Activated CD4-positive, alpha-beta T cell treated with anti-CD3 and anti-CD28 coated beads, Interleukin-2, amount 50 U/mL, for 1 hour (primary cell): ENCODE measurements at places on chromosomes 6 and 20.

DNA sequence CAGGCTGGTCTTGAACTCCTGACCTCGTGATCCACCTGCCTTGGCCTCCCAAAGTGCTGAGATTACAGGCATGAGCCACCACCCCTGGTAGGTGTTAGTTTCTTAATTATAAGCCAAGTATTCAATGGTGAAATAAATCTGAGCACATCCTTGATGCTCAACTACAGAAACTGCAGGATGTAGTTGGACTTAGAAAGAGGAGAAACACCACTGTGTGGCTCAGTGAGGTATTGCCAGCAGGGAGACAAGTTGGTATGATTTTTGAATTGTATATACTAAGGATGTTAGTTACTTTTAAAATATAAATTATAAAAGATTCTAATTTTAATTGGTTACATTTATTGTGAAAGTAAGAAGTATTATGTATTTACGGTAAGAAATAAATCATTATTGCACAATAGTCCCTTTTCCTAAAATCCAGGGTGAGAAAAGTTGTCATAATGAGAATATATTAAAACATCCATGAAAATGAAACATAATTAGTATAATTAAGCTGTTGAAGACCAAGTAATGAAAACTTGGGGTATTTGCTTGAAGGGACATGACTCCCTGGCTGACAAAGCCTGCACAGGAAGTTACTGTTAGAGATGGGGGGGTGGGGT, 17.6 kb downstream of the SLC18B1 start:
- no peak for DNase-seq

DNA sequence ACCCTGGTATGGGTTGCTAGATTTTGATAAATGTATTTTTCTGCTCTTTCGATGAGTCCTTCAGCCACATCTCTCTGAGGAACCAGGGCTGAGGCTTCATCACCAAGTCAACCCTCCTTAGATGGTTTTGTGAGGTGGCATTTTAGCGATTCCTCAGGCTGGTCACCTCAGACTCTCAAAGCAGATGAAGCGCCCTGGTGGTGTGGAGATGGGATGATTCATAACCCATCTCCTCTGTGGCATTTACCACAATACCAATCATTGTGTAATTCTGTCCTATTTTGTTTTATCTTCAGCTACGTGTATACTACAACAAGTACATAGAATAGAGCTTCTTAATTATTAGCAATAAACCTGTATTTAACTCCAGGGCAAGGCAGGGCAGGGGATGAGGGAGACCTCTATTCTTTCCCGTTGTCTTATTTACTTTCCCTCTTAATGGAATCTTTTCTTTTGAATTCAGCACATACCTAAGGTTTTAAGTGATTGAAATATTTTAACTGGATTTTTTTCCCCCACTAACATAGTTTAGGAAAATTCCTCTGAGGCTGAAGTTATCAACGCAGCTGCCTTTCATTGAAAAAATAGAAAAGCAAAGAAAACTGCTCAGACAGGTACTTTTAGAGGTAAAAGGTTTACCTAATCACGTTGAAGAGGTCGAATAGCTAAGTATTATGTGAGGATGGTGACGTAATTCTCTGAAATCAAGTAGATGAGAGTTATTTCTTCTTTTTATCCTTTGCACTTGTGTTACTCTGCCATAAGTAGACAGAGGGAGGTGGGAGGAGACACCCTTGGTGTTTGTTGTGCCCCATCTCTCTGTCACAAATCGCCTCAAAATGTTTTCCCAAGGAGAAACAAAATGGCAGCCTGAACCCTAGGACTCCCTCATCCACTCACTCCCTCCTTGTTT, 57.4 kb upstream of the EDN3 start:
- no peak for DNase-seq

- no peak for DNase-seq
Observed at GRCh38 chr6:120671519-120671918, 662.8 kb downstream of the TBC1D32 start.

GRCh38 chr20:2236256-2236655, 59.5 kb upstream of the TGM3 start:
- no peak for DNase-seq

DNA sequence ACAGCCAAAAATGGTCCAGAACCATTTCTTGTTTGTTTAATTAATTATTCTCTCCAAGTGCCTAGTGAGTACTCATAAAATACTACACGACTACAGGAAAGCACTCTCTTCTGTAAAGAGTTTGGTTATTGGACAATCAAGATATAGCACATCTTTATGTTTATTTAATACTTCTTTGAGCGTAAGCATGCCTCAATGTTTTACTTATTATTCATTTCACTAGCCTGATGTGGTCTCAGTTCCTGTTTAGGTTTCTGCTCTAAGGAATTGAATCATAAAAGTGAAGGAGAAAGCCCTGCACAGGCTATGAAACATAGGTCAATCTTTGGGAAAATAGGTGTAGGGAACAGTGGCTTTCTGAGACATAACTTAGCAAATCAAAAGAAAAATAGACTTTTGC, 45.9 kb upstream of the AIG1 start:
- DNase-seq, result no peak

GRCh38 chr6:149940672-149940982, 1.2 kb upstream of the ULBP2 start:
- DNase-seq, result no peak

DNA sequence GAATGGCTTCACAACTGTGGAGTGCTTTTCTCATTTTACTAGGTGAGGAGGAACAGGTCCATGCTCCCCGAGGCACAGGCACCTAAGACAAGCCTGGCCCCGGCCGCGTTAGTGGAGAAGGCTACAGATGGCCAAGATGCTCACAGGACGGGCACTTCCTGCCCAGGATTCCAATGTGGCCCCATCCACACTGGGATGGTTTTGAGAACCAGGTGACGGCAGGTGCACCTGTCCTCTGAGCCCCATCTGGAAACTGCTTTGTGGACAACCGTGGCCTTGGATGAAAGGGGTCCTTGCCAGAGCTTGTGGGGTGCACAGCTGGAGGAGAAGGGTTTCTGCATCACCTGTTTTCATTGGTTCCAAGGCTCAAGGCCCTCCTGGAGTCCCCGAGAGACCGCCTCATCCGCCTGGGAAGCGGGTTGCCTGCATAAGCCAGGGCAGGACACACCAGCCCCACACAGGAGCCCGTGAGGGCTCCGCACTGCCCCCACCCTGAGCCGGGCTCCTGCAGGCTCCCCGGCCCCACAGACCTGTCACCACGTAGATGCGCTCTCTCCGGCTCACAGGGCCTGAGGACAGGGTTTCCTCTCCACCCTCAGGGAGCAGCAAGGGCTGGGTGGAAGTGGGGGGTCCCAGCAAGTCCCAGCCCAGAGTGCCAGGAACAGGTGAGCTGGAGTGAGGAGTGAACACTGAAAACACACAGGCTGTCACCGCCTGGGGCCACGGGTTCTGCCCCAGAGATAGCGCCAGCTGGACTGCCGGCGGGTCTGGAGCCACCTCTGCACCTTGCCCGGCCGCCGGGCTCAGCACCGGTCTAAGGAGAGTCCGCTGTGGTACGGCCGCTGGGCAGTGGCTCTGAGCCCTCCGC, 18.3 kb downstream of the NTSR1 start:
- no peak for DNase-seq

DNA sequence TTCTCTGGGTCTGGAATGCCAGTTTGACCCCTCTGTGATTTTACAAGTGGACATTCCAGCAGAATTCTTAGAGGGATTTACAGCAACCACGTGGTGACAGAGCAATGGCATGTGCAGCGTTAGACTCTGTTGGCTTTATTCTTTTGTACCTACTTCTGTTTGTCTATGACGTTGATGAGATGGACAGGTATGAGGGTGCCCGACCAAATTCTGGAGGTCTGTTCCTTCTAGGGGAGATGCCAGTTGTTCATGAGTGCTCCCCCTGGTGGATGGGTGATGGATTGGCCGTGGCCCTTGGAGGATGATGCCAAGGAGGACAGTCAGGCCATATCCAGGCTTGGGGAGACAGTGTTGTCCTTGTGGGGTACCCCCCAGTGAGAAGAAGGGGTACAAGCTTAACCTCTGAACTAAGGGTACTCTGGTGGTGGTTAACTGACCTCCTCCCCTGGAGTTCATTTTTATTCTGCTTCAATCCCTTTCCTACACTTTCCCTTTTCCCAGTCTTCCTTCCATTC, 198.6 kb downstream of the DTNBP1 start:
- peak; percentile 62 for DNase-seq

DNA sequence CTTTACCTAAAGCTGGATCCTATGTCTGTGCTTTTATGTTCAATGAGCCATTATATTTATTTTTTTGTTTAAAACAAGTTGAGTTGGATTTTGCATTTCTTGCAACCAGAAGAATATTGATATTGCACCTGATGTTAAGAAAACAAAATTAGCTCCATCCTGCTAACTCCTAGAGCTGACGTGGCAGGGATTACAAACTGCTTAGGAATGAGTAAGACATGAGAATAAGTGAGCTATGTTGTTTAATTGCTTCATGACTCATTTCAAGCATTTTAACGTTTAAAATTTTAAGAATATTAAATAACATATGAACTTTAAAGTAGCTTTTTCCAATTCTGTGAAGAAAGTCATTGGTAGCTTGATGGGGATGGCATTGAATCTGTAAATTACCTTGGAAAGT, 663.5 kb downstream of the EPM2A start:
- no peak for DNase-seq

GRCh38 chr6:107304421-107305025, 154.8 kb downstream of the PDSS2 start:
- no peak for DNase-seq

GRCh38 chr20:32344835-32345506, 13.2 kb upstream of the ASXL1 start:
- DNase-seq, result no peak

DNA sequence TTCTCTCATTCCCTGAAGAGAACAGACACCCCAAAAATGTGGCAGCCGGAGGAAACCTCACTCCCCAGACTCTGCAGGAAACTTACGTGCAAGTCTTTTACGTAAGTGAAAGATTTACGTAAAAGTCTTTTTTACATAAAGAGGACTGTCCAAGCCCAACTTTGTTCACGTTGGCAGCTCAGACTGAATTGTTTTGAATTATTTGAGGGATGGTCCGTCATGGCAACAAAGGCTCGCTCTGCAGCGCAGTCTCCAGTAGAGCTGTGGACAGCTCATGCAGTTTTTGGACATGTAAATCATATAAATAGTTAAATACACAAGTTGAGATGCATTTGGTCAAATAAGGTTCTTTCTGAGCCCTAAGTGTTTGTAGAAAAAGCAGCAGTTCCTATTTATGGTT, 394.8 kb downstream of the QKI start:
- DNase-seq, result no peak

DNA sequence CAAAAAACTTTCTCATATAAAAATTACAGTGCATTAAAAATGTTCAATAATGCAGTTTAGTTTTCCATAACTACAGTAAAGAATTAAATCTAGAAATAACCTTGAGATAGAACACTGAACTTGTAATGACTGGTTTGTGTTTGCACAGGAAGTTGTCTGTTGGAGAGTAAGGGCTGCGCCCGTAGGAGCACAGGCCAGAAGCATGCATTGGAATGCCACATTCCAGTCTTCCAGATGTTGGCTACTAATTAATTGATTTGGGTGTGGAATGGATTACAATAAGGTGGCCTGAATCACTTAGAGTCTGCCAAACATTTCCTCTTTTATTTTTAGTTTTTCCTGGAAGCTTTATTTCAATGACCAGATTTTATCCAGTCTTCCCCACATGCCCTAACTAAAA, 582.6 kb upstream of the MMS22L start:
- DNase-seq, result no peak

DNA sequence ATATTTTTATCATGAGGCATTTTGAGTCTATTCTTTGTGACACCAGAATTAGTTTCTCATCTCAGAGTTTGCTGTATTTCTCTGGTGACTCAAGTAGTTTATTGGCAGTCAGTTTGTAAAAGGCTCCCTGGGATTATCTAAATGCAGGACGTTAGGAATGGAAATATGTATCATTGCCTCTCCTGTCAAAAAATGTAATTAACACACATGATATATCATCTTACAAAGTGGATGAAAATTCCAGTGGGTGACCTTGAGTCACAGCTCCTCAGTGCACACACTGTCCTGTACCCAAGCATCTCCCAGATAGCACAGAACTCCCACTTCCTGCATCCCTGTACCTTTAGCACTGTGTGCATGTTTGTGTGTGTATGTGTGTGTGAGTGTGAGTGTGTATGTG, 258.6 kb downstream of the LAMA2 start:
- no peak for DNase-seq

DNA sequence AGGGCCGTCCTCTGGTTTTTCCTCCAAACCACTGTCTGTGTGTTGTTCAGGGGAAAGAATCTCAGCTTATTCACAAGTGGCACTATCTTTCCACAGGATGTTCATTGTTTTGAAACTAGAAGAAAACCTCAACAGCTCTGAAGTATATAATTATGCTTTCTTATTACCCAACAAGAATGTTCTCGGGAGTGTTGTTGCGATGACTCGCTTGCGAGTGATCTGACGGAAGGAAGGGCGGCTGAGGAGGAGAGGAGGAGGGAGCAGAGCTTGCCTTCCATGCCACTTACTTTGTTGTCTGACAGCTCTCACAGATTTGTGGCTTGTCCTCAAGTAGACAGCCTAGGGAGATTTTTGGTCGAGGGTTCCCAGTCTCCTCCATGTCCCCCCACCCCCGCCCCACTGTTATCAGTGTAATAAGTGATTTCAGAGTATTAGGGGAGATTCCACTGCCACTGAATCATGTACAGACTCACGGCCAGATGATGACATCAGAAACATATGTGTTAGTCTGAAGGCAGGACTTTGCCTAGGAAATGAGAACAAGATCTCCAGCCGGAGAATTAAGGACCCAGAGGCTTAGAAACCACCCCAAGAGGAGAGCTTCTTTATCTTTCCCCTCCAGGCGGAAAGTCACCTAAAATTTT, 80.7 kb upstream of the CCN6 start:
- peak; percentile 64 for DNase-seq

DNA sequence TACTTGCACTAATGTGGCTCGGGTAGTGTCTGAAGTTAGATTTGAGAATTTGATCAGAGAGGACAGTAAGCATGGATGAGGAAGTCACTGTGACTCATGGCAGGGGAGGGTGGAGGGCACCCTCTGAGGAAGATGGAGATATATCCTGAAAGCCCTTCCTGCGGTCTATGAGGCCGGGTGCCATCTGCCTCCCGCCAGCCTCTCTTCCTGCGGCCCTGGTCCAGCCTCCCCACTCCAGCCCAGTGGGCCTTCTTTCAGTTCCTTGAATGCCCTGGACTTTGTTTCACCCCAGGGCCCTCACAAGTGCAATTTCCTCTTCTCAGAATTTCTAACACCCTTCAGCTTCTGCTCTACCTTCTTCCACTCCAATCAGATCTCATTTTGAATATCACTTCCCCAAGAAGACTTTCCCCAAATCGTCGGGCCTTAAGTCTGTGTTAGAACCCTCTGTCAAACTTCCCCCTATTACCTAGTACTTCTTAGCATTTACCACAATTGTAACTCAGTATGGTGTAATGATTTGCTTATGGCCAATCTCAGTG, 20.2 kb upstream of the TNFAIP3 start:
- DNase-seq, result no peak
